ENCODE measurements at places on chromosomes 2 and 18.

- DNase-seq: no peak
Measured at GRCh38 chr18:42549596-42549995, 565.9 kb downstream of the RIT2 start.

DNA sequence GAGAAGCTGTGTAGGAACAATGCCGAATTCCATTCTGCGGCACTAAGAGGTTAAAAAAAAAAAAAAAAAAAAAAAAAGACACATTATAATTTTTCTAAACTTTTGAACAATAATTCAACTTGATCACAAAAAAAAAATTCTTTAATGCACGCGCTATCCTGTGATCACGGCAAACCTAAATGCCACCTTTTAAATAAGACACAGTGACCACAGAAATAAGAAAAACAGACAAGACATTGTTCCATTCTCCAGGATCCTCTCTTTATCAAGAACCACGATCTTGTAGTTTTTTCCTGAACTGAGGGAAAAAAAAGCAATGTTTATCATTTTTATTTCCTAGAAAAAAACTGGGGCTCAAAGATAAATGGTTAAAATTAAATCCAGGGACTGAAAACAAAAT is 9.4 kb downstream of the SUCLG1 start:
- no peak for DNase-seq

DNA sequence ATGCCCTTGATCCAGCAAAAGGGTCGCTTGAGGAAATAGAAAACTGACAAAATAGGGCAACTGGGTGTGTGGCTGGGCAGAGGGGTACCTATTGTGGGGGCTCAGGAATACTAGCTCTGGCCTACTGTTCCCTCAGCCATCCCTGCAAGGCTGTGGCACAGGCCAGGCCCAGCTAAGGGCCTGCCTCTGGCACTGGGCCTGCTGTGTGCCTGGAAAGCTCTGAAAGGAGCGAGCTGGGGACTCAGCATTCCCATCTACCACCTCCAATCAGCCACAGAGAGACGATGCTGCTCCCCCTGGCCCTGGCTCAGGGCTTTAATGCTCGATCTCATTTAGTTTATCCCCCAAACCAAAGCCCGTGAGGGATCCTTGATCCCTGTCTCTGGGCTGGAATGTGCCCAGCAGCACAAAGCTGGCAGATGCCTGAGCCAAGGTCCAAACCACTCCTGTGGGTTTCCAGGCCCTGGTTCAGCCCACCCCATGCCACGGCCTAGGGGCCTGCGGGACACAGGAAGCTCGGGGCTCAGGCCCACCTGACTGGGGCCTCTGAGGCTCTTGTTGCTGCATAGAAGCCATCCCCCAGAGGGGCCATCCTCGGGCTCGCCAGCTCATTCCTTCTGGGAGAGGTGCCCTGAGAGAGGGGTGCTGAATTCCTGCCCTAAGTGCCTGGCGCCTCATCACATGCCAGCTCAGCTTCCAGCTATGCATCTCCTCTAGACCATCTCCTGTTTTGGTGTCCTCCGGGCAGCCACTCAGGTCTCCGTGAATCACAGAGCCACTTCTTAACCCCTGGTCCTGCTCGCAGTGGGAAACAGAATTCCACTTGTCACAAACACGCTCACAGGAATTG is 43.0 kb upstream of the KCNF1 start:
- DNase-seq: no peak

GRCh38 chr2:128358941-128359731 is 40.5 kb upstream of the HS6ST1 start:
- no peak for DNase-seq

DNA sequence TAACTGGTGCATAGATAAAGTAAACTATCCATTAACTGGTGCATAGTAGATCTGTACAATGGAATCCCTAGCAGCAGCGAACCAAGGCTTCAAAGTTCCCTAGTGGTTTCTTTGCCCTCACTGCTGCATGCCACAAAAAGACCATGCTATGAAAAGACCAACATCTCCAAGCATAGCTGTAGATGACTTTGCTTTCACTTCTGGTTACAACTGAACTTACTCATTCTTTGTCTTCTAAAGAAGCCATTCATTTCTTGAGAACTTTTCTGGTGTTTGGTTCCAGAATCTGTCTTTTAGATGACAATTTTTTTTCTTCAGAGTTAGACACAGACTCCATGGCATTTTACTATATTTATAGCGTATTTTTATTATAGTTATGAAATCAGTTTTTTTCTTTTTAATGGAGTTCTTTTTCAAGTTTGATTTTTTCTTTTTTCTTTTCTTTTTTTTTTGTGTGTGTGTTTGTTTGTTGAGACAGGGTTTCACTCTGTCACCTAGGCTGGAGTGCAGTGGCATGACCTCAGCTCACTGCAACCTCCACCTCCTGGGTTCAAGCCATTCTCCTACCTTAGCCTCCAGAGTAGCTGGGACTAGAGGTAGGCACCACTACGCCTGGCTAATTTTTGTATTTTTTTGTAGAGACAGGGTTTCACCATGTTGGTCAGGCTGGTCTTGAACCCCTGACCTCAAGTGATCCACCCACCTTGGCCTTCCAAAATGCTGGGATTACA is 63.6 kb downstream of the SLC35F5 start:
- DNase-seq: no peak

DNA sequence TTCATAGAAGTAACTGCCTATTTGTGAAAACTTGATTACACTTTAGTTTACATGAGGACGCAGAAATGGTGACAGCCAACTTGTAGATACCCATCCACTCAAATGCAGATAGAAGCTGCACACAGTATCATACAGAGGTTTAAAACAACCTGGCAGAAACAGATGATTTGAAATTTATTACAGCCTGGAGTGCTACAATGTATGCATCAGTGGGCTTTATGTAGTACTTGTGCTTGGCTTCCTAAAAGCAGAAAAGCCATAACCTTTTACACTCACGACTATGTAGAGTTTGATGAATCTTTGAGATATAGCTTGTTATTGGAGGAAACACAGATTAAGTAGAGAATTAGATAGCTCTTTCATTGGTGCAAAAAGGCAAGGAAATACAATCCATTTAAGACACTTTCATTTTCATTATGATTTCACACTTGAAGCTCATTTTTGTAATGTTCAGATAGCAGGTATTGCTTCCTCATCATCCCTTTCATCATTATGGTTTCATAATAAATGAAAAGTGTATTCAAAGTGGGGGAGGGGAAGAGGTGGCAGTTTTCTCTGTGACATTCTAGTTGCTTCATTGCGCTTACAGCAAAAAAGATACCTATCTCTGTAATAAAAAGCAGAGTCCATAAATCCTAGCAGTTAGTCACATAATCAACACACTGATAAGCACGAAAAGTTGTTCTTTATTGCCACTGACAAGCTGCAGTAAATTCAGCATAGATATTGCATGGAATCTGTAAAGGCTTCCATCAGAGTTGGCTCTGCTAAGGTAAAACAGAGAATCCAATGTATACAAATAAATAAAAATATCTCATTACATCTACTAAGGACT is 789.8 kb upstream of the FSHR start:
- no peak for DNase-seq

GRCh38 chr2:25279091-25279651 is 62.6 kb downstream of the DNMT3A start:
- no peak for DNase-seq

DNA sequence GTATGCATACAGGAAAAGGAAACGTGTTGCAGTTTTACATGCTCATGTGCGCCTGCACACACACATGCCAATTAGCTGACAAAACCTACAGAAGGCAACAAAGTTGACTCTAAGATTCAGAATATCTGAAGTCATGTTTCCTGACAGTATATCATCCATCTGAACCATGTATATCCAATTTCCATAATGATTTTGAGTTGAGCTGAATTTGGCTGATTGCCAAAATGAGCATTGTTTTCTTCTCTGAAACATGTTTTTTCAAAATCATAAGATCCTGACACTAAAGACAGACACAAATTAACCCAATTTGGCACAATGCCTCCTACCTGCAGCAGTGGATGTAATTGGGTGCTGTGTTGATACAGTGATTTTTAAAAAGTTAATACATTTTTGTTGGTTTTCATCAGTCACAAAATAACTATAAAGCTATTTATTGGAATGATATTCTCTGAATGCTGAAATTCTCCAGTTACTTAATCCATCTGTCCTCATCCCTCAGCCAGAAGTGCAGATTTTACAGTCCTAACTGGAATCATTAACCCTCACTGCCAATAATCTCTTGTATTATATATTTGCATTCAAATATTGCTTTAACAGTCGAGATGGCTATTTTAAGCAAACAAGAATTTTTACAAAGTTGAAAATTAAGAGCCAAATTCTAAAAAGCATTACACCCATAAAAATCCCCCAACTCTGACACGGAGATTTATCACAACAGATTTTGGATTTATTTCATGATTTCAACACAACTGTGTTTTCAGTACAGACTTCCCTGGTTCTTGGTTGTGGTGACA is 161.7 kb upstream of the LMAN1 start:
- DNase-seq: no peak

DNA sequence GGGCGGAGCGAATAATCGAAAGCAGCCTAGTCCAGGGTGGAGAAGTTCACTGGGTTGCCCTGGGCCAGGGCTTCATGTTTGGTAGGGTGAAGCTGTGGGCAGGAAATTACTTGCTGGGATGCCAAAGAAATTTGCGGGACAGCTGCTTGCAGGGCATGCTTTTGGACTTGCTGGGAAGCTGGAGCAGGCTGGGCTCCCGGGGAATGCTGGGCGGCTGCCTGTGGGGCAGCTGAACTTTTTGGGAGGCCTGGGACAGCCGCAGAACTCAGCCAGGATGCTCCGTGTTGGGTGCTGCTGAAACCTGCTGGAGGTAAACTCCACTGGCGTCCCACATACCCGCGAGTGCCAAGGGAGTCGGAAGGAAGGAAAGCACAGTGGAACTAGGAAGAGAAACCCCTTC is 31.9 kb downstream of the ASB1 start:
- DNase-seq: no peak

DNA sequence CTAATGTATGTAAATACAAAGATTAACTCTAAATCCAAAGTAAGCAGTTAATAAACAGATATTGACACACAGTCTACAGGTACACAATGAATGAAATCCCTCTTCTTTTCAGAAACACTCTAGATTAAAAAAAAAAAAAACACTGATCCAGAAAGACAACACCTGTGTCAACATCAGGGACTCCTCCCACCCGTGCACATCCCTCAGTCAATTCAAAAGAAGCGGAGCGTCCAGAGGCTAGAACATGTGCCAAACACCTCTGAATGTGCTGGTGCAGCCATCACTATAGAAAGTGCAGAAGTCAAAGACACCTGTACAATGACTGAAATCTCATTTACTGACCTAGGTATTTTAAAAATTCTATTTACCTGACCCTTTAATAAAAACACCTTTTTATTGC is 622.6 kb upstream of the ID2 start:
- no peak for DNase-seq

DNA sequence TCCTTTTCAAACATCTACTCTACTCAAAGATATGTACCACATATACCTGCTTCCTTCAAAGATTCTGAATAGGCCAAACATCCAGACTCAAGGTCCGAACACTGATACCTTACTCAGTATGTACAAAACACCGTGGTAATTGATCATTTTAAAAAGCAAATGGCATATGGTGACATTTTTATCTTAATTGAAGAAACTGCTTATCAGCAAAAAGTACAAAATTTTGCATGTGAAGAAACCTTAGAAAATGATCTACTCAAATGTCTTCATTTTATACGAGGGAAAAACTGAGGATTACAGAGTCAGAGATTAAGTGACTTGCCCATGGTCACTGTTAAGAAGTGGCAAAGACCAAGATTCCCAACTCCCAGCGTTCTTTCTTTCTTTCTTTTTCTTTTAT is 133.0 kb downstream of the CACNB4 start:
- no peak for DNase-seq

DNA sequence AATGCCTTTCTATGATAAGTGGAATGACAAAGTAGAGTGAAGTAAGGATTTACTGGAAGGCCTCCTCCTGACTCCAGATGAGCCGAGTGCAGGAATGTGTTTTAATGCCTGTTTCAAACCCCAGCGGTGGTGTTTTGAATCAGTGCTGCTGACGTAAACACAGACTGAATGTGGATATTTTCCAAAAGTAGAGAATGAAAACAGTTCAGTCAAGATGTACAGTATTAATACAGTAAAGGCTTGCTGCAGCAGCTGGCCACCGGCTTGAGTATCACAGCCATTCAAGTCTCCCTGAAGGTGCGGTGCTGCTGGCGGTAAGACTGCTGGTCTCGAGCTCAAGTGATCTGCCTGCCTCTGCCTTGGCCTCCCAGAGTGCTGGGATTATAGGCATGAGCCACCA is 46.7 kb downstream of the ARHGAP28 start:
- no peak for DNase-seq

DNA sequence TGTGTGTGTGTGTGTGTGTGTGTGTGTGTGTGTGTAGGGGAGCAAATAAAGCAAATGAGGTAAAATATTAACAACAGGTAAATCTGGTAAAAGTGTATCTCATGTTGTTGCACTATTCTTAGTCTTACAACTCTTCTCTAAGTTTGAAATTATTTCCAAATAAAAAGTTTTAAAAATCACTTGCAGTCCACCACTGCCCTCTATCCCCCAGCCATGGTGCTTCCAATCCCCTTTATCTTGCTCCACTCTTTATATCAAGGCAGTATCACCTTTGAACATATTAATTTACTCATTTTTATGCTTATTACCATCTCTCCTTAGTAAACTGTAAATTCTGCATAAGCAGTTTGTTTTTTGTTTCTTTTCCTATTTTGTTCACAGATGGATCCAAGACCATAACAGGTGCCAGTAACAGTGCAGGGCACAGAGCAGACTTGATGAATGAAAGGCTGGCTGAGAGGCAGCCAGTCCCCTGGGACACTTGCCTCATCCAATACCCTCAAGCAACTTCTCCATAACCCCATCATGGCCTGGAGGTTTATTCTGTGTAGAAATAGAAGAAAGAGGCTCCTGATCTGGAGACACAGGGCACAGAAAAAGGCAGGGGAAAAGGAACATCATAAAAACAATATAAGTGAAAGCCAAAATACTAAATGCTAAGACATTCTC is 67.6 kb downstream of the LDAH start:
- no peak for DNase-seq

DNA sequence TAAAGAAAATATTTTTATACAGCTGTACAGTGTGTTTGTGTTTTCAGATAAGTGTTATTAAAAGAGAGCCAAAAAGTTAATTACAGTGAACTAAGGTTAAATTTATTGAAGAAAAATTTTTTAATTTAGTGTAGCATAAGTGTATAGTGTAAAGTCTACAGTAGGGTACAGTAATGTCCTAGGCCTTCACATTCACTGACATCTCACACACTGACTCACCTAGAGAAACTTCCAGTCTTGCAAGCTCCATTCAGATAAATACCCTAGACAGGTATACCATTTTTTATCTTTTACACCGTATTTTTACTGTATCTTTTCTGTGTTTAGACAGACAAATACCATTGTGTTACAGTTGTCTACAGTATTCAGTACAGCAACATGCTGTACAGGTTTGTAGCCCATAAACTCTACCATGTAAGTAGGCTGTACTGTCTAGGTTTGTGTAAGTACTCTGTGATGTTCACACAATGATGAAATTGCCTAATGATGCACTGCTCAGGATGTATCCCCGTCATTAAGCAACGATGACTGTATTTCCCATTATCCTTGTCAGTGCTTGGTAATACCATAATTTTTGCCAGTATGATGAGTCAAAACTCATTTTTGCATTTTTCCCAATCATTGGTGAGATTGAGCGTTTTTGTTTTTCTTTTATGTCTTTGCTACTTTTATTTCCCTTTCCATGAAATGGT is 48.2 kb upstream of the B3GNT2 start:
- no peak for DNase-seq

- DNase-seq: no peak
Measured at GRCh38 chr2:15042801-15043217, 410.3 kb downstream of the LRATD1 start.

Data from stimulated activated CD4-positive, alpha-beta T cell treated with anti-CD3 and anti-CD28 coated beads, Interleukin-4, amount 100 ng/mL, for 48 hours (primary cell).